ENCODE measurements at places on chromosomes 2 and 18.
A peak's percentile ranks its signal among the peaks of the same experiment; 100 is the strongest.

DNA sequence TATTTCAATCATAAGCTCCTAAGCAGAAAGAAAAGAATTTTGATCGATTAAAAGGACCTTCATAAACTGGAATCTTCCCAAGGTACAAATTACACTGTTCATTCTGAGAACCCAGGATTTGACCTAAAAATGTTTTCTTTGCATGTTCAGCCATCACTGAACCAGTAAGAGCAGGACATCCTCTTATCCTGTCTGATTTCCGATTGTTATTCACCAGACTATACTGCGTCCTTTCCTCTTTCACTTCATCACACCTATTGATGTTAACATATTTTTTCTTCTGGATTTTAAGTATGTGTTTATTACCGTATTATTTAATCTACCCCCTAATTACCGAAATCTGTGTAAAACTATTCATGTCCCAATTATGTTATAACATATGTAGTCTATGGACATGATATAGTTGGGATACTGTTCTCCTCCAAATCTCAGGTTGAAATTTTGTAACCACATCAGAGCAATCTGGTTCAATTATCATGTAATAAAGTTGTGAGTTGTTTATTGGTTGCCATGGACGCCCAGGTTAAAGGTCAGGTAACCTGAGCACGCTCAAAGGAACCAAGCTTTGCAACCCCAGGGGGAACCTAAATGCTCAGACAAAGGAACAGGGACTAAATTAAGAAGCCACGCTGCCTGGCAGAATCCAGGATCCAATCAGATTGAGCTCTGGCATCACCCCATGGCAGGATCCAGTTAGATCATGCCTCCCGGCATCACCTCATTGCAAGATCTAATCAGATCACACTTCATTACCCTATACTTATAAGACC, 11.6 kb upstream of the TBC1D8 start:
- no peak for DNase-seq

DNA sequence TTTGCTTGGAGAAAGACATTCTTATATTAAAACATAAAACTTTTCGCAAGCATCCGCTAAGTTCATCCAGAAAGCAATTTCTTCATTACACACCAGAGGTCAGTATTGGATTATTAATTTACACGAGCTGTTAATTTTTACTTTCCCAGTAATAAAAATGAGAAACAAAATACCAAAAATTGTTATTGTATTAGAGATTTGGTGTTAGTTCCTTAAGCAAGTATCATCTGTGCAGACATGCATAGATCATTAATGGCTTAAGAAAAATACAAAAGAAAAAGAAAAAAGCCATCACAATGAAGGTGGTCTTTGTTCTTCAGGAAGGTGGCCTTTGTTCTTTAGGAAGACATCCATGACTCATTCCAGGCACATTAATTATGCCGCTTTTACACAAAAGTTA, 53.6 kb upstream of the HNMT start:
- DNase-seq: peak; percentile 26

DNA sequence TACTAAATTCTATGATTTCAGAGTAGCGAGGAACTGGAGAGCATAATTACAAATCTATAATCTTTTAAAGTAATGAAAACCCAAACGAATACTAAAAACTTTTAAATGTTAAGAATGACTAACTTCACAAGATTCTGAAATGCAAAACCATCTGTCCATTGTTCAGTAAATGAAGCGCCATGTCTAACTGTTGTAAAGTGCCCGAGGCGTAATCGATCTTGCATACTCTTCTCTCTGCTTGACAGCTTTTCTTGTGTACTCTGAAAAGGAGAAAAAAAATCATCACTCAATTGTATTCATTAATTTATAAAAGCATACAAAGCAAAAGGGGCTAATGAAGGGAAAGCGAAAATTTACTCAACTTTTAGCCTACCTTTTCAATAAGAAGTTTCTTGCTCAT, 111.0 kb downstream of the TLK1 start:
- DNase-seq: no peak

DNA sequence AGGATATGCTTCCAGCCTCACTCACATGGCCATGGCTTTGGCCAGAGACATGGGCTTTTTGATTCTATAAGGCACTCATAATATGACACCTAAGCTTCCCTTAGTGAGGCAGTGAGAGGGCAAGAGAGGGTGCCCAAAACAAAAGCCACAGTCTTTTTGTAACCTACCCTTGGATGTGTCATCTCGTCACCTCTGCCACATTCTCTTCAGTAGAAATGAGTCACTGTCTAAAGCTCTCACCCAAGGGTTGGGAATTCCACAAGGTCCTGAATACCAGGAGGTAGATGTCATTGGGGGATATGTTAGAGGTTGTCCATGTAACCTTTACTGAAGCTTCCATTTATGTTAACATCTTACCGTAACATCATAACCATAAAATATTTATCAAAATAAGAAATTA, 108.4 kb downstream of the ALMS1 start:
- DNase-seq: no peak

DNA sequence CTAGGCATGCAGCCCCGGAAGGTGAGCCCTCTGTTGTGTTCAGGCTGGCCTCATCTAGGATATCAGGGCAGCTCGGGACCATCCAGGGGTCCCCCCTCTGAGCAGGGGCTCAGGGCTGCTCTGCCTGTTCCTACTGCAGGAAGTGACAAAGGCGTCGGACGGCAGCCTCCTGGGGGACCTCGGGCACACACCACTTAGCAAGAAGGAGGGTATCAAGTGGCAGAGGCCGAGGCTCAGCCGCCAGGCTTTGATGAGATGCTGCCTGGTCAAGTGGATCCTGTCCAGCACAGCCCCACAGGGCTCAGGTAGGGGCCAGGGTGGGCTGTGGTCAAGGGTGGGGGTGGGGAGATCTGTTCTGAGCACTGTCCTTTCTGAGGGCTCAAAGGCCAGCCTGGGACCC, 13.1 kb downstream of the KCNIP3 start:
- DNase-seq: no peak

DNA sequence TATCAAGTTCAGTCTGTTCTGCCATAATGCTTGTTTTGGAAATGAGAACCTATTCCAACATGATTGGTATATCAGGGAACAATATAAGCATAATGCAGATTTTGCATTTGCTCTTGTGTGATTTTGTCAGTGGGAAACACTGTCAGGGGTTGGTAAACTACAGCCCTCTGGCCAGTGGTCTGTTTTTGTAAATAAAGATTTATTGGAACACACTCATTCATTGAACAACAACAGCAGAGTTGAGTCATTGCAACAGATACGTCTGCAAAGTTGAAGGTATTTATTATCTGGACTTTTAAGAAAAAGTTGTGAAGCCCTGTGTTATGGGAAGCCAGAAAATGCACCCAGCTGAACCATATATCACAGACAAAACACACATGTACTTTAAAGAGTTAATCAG, 83.1 kb downstream of the MCFD2 start:
- DNase-seq: no peak

DNA sequence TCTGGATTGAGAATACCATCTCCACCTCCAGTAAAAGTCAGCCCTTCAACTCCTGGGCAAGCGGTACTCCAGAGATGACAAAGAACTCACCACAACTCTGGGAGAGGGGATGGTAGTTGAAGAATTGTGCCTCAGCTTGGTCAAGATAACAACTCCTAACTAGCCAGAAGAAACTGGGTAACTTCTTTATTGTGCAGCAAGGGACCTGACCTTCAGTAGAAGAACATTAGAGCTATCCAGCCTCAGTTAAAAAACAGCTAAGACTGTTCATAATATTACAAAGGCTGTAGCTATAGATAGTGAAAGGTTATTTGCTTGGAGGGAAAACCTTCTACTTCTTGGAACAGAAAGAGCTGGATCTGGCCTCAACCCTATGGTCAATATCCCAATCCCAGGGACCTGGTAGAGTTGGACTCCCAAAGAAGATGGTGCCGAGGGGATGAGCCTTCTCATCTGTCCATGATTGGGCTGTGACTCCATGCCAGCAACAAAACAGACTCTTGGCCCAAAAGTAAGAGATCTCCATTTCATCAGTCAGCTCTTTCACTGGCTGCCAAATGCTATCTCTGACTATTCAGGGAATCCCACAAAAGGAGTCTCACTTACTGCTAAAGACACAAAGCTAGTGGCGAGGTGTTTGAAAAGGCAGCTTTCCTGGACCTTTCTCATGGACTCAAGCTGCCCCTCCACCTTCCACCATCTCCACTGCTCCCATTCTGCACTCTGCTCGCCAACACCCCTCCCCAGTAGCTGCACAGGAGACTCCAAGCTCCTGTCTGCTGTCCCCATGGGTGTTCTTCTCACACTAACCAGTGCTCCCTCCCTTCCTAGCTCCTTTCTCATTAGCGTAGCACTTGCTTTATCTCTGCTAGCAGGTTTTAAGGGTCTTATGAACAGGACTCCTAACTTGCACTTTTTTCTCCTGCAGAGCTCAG, 145.8 kb downstream of the CAPN13 start:
- DNase-seq: no peak

GRCh38 chr2:32902986-32903385, 43.8 kb upstream of the LTBP1 start:
- DNase-seq: no peak

DNA sequence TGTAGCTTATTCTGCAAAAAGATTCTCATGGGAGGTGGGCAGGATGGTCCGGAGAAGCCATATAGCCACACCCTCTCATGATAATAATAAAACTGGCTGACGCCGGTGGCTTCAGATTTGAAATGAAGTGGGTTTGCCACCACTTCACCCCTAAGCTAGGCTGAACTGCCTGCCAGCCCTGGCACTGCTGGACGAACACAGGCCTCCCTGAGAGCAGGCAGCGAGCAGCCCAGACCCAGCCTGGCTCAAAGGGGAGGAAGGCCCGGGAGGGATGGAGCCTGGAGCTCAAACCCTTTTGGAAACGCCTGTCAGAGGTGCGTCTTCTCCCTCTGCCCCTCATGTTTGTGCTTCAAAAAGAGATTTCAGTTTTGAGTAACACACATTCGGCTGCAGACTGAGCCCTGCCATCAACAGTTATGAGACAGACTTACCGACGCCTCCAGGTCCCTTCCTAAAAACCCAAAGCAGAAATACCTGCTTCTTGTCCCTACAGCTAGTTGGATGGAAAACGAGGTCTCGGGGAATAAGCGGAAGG, 71.1 kb upstream of the HPCAL1 start:
- no peak for DNase-seq

DNA sequence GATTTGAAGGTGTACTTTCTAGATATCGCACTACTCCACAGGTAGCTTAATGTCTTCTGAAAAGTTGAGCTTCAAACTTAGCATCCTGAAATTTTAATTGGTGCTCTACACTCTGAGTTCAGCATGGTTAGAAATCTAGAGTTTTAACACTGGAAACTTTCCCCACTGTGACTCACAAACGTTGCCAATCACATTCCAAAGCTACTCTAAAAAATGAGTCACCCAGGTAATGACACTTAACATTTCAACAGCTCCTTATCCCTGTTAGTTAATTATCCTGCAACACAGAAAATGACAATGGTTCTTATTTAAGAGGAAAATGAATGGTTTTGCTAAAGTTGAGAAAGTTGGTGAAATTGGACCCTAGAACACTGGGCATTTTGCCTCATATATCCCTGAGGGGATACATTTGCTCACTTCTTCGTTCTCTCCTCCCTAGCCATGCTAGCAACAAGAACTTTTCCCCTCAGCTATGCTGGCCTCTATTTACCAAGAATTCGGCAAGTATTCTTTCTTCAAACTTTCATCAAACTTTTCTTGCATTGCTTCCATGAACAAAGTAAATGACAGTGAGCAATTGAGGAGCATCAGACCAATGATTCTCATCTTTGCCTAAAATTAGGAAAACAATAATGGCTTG, 1024.1 kb upstream of the KLHL29 start:
- no peak for DNase-seq

GRCh38 chr2:190929919-190930318, 49.3 kb downstream of the GLS start:
- no peak for DNase-seq

- no peak for DNase-seq
These were observed 43.7 kb downstream of the RPIA start for GRCh38 chr2:88735133-88735532.

GRCh38 chr2:1752751-1753150, 8.4 kb upstream of the PXDN start:
- no peak for DNase-seq

- peak; percentile 92 for DNase-seq
These were observed 3.4 kb upstream of the DUSP2 start for GRCh38 chr2:96148410-96149217.

- peak; percentile 74 for DNase-seq
These were observed 38.1 kb upstream of the ARHGEF4 start for GRCh38 chr2:130798472-130799218.

- no peak for DNase-seq
These were observed 15.0 kb upstream of the CYS1 start for GRCh38 chr2:10095175-10095574.

- DNase-seq: no peak
These were observed 8.1 kb upstream of the TYMS start for GRCh38 chr18:649341-649740.

GRCh38 chr2:47838686-47839085, 55.7 kb downstream of the MSH6 start:
- peak; percentile 79 for DNase-seq

- peak; percentile 75 for DNase-seq
These were observed at the start of gene SNRNP27 for GRCh38 chr2:69893684-69894551. Gene SNRNP27 (plus strand): TSS chr2:69893956. CDS start chr2:69893985, 29 bp downstream.

GRCh38 chr2:5742126-5742525, 49.9 kb downstream of the SOX11 start:
- no peak for DNase-seq

DNA sequence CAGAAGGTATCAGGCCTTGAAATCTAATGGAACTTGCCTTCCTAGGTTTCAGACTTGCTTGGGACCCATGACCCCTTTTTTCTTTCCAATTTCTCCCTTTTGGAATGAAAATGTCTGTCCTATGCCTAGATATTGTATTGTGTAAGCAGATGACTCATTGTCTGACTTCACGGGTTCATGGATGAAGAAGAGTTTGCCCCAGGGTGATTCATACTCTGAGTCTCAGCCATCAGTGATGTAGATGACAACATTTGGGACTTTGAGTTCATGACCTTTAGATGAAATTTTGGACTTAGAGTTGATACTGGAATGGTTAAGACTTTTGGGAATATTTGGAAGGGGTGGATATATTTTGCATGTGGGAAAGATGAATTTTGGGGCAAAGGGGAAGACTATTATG, 11.2 kb upstream of the SCYGR5 start:
- no peak for DNase-seq

GRCh38 chr2:132384491-132385151, 32.0 kb upstream of the GPR39 start:
- DNase-seq: no peak

DNA sequence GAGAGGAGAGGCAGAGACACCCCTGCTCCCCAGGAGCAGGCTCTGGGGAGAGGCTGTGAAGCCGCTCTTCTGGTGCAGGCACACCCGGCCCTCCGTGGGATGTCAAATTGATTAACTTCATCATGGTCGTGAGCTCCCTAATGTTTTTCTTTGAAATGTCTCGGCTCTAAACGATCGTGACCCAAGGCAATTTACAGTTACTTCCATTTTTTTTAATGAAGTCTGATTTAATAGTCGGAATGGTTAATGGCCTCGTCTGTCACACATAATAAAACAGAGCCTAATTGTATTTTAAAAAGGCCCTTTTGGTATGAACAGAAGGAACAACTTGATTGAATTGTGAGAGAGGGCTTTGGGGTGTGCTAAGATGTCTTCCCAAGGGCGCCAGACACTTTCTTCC, 130.2 kb downstream of the SMAD2 start:
- DNase-seq: no peak

GRCh38 chr18:63141778-63142176, 177.8 kb downstream of the BCL2 start:
- no peak for DNase-seq

GRCh38 chr2:115384399-115384798, 942.0 kb downstream of the DPP10 start:
- no peak for DNase-seq

GRCh38 chr2:136057023-136057801, 60.7 kb downstream of the CXCR4 start:
- no peak for DNase-seq

- DNase-seq: no peak
These were observed 22.5 kb upstream of the REL start for GRCh38 chr2:60858897-60859311.
